ENCODE measurements at places on chromosomes 13 and 19. TPM values are rescaled to one million over a fixed set of nuclear protein-coding genes. Genes with fewer than 3 reads are reported as not detected.
A peak's percentile ranks its signal among the peaks of the same experiment; 100 is the strongest.

ZNF85 gene
- 12.9 TPM for total RNA-seq

DNA sequence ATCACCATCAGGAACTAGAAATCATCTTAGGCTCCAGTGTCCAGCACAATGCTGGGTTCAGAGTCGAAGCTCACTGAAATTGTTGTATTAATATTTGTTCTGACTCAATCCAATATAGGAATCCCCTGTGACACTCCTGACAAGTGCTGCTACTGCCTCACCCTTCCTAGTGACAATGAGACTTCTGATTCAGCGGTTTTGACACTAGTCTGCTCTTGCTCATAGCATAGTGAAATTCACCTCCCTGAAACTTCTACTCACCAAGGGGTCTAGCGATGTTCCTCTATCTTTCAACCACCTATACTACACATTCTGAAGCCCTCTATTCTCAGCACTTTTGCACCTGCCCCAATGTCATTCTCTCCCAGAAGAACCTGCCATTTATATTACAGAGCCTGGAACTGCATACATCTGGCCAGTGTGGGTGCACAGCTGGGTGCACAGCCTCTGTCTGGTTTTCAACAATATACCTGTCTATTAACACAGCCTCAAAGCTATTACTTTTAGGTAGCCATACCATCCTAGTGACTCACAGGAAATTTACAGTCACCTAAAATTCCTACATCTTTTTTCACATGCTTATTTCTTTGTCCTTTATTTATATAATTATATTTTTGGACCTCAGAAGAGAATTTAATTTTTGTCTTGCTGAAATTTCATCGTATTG is 88.3 kb downstream of the DOCK9 start:
- no peak for DNase-seq

DNA sequence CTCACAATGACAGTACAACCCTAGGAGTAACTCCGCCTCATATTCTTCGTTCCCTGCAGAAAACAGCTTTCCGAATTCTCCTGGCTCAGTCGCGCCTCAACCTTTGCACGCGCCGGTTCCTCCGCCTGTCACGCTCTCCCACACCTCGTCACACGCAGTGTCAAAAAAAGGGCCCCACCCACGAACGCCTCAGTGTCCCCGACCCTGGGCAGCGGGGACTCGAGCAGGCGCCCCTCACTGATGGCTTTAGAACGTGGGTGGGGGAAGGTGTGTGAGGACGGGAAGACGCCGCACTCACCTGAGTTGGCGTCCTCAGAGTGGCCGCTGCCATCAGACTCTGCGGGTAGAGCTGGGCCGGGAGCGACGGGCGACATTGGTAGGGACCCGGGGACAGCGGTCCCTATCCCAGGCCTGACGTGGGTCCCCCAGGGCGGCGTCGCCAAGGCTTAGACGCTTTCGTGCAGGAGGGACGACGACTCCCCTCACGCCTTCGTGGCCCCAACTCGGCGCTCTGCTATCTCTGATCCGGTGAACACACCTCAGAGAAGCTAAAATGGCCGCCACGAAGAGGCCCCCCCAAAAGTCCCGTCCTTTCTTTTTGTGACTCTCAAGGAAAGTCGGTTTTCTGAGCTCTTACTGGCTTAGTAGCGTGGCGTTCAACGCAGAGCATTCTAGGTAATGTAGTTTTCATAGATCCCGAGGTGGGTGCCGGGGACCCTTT is at the start of gene ZNF154:
Gene ZNF154 (minus strand): TSS at position 564 of the 721 bp plus-strand sequence. CDS start 233 bp downstream, at position 331.
- peak; percentile 87 for DNase-seq

GRCh38 chr13:18235756-18236527 is 945.7 kb downstream of the TUBA3C start:
- DNase-seq: no peak

- DNase-seq: no peak
These were observed 229.0 kb downstream of the TEX29 start for GRCh38 chr13:111549464-111549863.

DNA sequence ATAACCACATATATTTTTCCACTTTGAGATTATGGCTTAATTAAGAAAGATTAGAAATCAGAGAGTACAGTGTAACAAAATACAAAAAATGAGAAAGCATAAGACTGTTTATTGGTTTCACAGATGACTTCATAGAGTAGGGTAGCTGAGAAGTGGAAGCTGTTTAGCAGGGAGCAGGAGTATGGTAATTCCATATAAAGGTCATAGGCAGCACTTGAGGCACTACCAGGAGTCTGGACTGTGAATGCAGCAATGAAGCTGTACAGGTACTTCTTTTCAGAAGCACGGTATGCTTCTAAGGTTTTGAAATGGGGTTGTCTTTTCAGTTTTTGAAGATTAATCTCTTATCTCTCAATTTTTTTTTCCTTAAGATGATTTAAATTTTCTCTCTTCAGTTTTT is 69.2 kb downstream of the MICU2 start:
- no peak for DNase-seq

GRCh38 chr19:43524922-43525835 is 1.8 kb downstream of the ETHE1 start:
- peak; percentile 75 for DNase-seq

DNA sequence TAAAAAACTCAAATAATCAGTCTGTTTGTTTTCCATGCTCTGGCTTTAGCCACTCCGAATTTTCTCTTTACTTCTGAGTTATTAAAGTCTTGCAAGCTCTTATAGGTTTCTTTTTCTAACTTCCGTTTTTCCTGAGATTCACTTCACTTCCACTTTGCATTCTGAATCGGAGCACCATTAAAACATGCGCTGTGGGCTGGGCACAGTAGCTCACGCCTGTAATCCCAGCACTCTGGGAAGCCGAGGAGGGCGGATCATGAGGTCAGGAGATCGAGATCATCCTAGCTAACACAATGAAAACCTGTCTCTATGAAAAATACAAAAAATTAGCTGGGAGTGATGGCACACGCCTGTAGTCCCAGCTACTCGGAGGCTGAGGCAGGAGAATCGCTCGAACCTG is 357.9 kb downstream of the SLITRK6 start:
- no peak for DNase-seq

DNA sequence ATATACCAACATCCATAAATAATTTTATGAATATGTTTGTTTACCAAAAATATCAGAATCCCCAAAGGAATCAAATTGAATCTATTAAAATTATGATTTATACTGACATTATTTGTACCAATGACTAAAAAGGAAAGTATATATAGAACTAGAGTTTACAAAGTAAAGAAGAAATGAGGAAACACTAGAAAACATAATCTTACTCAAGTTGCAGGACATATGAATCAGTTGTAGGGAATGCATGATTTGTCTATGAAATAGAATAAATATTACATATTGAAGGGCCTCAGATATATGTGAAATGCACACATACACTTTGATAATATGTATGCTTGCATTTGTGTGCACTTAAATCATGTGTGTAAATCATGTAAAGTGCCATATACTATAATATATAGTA is 1466.4 kb downstream of the EFNB2 start:
- no peak for DNase-seq

DNA sequence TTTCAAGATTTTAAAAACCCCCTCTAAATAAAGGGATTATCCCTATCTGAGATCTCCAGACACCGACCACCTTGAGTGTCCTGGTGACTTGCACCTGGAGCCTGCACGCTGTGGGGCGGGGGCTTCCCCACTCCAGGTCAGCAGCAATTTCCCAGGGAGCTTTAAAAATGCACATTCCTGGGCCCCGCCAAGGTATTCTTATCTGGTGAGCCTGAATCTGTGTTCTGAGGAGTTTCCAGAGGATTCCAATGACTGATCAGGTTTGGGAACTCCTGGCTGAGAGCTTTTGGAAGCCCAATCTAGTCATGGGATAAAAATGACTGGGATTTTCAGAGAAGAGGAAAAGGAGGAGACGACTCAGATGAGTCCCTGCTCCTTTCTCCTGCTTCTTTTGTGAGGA is 66.1 kb downstream of the FGF9 start:
- DNase-seq: no peak
